Fibroblast of skin of right biceps (primary cell): ENCODE measurements at places on chromosomes 16 and 17.

GRCh38 chr17:80751070-80751945, 206.7 kb downstream of the RPTOR start:
- DNase-seq: peak; percentile 73

- DNase-seq: peak; percentile 81
Measured at GRCh38 chr16:53435066-53435688, 906 bp downstream of the RBL2 start.

DNA sequence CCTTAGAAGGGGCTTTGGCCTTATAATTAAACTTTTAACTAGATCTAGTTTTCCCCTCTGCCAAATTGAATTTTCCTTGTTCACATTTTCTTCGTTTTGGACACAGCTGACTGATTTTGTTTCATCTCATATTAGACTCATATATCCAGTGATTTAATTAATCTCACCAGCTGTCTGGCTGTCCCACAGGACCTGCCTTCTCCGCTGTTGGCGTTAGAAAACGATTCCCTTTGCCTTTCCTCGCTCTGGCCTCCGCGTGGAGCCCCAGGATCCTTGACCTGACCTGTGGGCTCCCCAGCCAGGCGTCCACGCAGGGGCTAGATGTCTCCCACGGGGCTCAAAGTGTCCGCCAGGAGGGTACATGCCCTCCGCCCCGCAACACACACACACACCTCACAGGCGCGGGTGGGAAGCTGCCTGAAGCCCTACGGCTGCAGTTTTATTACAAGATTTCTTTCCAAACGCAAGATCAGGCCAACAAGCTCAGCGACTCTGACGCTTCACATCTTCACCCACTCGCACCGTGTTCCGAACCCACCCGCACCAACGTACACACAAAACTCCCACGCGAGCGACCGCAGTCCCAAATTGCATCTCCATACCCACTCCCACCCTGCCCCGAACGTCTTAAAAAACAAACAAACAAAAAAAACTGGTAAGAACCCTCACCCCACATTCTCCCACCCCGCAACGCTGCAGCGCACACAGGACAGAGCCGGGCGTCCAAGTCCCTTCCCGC, 1.1 kb downstream of the RPRML start:
- no peak for DNase-seq

DNA sequence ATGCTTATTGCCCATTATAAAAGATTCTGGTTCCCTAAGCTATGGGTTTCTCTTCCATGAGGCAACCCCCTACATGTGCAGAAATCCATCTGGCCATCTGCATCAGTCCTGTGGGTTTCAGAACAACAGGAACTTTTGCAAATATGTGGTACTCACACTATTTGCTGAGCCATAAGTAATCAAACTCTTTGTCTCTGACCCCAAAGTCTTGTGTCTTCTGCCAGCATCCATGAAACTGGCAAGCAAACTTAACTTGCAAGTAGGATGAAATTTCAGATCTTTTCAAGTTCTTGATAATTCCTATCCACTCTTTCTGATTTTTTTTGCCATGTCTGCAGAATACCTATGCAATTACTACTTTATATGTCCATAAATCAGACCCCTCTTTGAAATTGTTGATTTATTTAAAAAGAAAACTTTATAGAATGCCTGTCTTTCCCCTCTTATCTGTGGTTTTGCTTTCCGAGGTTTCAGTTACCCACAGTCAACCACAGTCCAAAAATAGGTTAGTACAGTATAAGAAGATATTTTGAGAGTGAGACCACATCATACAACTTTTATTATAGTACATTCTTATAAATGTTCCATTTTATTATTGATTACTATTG, 158.4 kb upstream of the IRX3 start:
- peak; percentile 75 for DNase-seq

DNA sequence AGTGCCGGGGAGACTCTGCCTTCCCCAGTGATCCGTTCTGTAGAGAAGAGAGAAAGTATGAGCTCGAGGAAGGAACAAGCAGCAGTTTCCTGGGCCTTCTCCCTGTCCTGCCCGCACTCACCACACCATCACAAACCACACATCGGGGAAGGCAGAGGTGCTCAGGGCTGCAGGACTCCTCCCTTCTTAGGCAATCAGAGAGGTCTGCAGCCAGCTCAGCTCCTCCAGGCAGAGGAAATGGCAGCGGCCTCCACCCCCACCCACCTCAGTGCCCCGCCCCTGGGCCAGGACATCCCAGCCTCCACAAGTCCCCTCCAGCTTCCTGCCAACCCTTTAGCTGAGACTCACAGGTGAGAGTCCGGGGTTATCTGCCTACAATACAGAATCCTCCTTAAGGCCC, 2.0 kb downstream of the ZNF319 start:
- no peak for DNase-seq
